Muscle of leg (tissue), 16 donors: ENCODE measurements at places on chromosomes 2 and 18. TPM values are rescaled to one million over a fixed set of nuclear protein-coding genes. Genes with fewer than 3 reads are reported as not detected.

CRYGD gene
- not detected for total RNA-seq

FSHR gene
- total RNA-seq = 0.31 TPM

BUB1 gene
- total RNA-seq = 9.0 TPM

ZNF396 gene
- total RNA-seq = 1.3 TPM

TACR1 gene
- total RNA-seq = 0.18 TPM

CCDC74A gene
- total RNA-seq = 2.5 TPM

SMCHD1 gene
- 59.0 TPM for total RNA-seq

EFEMP1 gene
- total RNA-seq = 19.7 TPM

CASP8 gene
- 9.3 TPM for total RNA-seq

SERPINB10 gene
- total RNA-seq = 0.04 TPM

MAP3K19 gene
- not detected for total RNA-seq

PCARE gene
- 0.09 TPM for total RNA-seq

GREB1 gene
- total RNA-seq = 7.2 TPM

LRATD1 gene
- total RNA-seq = 4.8 TPM

ZNF519 gene
- total RNA-seq = 9.2 TPM

SERPINB2 gene
- total RNA-seq = 0.27 TPM

SCLY gene
- total RNA-seq = 8.2 TPM

CDKL4 gene
- 3.2 TPM for total RNA-seq

MAPRE3 gene
- 7.8 TPM for total RNA-seq

CHRNG gene
- total RNA-seq = 77.7 TPM

GDF7 gene
- 0.62 TPM for total RNA-seq

RGPD3 gene
- 0.44 TPM for total RNA-seq

GKN2 gene
- not detected for total RNA-seq

SP140 gene
- total RNA-seq = 0.22 TPM

SLC35F6 gene
- 8.9 TPM for total RNA-seq

SOWAHC gene
- total RNA-seq = 5.4 TPM

TUBA3E gene
- total RNA-seq = not detected

AQP12B gene
- total RNA-seq = not detected

SCN3A gene
- 0.35 TPM for total RNA-seq

ERBB4 gene
- 12.7 TPM for total RNA-seq

NT5C1B gene
- not detected for total RNA-seq

B3GNT2 gene
- 9.8 TPM for total RNA-seq

LYG2 gene
- not detected for total RNA-seq

EVA1A gene
- total RNA-seq = 6.9 TPM

CRYBA2 gene
- total RNA-seq = not detected

MAP2 gene
- 5.7 TPM for total RNA-seq

ARID5A gene
- 11.3 TPM for total RNA-seq

TNFRSF11A gene
- total RNA-seq = 2.0 TPM

CYS1 gene
- total RNA-seq = 11.5 TPM

CHRNA1 gene
- 94.9 TPM for total RNA-seq

LIMS4 gene
- total RNA-seq = 3.8 TPM

CTAGE1 gene
- not detected for total RNA-seq

TXNDC2 gene
- 0.04 TPM for total RNA-seq

GULP1 gene
- total RNA-seq = 32.8 TPM

YWHAQ gene
- total RNA-seq = 103 TPM

SIX3 gene
- not detected for total RNA-seq

RMND5A gene
- 41.3 TPM for total RNA-seq

MALL gene
- 6.3 TPM for total RNA-seq

LCT gene
- not detected for total RNA-seq

UCN gene
- 1.1 TPM for total RNA-seq

CFAP53 gene
- total RNA-seq = 0.18 TPM

GLI2 gene
- 6.2 TPM for total RNA-seq

THSD7B gene
- total RNA-seq = 0.93 TPM
